Inflammatory macrophage treated with lipopolysaccharide for 4 hours (primary cell): ENCODE measurements at places on chromosomes 11 and 22.

GRCh38 chr11:131696690-131697089 lies 326.3 kb downstream of the NTM start:
- no peak for DNase-seq

DNA sequence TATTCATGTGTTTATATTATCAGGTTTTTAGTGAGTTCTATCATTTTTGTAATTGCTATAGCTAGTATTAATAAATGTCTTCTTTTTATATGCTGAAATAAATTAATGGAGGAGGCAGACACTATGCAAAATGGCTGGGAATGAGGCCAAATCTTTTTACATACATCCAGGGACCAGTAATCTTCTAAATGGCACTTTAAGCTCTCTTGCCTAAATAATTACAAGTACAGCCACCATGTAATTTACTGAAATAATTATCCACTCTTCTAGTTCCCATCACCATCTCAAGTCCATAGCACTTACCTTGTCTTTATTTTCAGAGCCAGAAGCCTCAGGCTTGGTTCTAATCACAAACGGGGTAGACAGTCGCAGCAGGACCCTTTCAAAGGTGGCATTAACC lies 79.1 kb downstream of the GUCY1A2 start:
- no peak for DNase-seq

DNA sequence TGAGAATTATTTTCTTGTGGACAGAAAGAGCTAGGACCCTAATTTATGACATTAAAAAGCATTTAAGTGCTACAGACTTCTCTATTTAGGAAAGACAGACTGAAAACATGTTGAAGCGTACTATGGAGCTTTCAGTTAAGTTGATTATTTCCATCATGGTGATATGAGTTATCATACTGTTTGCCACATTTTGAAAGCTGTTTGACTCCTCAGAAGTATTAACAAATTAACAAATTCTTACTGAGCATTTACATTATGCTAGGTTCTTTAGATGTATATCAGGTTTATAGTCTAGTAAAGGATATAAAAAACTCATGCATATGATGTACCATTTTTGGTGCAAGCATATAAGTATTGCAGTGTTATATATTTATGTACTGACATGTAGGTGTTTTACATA lies 50.1 kb downstream of the ARHGEF12 start:
- no peak for DNase-seq

DNA sequence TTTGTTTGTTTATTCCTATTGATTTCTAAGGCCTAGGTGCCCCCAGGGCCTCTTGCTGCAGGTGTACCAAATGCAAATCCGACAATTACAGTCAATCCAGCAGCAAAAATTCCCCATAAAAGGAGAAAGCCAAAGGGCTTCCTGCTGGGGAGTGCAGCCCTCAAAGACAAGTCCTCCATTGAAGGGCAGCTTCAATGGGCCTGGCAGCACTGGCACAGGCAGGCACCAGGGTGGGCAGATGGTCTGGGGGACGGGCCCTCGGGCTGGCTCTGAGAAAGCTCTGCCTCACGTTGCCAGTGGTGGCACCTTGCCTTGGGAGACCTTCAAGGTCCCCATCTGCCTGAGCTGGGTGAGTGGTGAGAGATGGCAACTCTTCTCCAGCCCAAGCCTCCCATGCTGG lies 128.0 kb downstream of the DSCAML1 start:
- no peak for DNase-seq
